ENCODE measurements at places on chromosomes 2 and 18.

GRCh38 chr2:41966920-41967319, 80.9 kb upstream of the PKDCC start:
- DNase-seq = peak; percentile 8

DNA sequence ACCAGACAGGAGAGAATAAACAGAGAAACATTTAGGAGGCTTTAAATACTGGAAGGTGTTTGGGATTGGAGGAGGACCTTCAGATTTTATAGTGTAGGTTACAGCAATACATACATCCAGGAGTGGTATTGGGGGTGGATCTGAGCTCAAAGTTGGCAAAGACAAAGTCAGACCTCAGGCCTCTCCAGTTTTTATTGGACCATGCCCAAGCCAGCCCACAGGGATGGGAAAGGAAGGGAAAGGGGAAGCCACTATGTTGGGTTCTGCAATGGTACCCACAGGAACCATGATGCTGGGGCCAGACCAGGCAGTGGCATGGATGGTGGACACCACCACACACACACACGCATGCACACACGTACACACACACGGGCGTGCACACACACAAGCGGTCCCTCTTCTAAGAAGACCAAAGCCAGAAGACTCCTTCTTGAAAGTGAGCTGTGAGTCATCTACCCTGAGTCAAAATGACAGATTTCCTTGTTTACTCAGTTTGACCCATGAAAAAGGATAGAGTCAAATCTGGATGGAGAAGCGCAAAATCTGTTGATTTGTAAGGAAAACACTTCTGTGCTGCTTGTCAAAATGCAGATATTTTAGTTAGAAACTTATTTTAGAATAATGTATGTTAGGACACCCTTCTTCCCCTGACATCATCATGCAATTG, 87.9 kb downstream of the TRABD2A start:
- DNase-seq = no peak

GRCh38 chr2:149049142-149049541, 10.6 kb downstream of the LYPD6B start:
- no peak for DNase-seq

DNA sequence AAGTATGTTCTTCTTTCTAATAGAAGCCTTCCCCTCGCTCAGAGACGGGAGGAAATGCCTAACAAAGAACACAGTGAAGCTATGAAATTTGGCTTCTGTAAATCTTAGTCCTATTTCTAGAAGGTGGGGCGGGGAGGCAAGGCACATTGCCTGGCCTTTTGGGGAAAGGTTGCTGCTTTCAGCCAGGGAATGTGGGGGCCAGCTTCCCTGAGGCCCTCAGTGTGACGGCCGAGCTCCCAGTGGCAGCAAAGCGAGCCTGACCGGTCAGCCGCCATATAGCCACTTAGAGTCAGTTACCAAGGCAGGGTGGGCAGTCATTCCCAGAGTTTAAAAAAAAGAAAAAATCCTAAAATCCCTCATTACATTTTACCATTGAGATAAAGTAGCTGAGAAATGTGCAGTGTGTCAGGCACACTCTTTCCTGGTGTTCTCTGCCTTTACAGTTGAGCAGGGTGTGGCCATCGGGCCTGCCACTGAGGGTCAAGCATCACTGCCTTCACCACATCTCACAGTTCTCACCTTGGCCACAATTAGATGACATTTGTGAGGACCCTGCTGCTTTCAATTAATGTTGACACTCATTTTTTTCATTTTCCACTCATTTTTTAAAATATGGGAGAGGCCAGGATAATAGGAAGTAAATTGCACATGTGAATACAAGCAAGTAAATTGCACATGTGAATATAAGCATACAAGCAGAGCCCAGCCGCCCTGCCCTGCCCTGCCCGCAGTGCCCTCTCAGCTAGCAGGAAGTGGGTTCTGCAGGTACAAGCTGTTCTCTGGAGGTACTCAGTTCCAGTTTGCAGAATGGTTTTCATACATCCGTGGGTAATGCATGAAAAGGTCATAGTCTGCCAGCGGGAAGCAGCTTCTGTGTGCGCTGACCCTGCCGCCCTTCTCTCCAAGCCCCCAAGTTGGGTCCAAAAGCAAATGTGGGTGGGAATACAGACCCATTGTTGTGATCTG, 76.9 kb downstream of the WDSUB1 start:
- no peak for DNase-seq

GRCh38 chr2:109177635-109178034, 48.6 kb downstream of the SH3RF3 start:
- no peak for DNase-seq

DNA sequence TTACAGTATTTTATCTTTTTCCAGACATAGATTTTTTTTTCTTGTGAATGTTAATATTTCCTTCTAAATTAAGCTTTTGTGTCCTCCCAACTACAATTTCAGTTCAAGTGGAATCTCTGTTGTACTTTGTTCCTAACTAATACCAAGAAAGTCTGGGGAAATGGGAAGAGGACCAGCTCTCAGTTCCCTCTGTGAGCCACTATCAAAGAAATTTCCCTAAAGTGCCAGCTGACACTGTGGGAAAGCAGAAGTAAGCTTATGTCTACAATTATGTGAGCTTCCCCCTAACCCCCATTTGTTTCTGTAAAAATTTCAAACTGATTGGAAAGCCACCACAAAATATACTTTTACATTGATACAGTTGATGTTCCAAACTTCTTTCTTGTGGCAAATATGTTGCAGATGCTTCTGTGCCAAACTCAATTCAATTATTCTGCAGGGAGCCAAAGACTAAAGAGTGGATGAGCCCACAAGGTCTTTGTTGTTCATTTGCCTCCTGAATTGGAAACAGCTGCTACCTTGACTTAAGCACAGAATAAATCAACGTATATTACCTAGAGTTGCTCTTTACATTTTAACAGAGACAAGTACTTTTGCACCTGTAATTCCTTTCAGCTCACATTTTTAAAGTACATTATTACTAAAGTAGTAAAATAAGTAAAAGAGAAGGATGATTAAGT, 306.6 kb downstream of the PTH2R start:
- DNase-seq = peak; percentile 9

- DNase-seq = no peak
Observed at GRCh38 chr2:43841949-43842865, 3.4 kb downstream of the ABCG8 start.

GRCh38 chr18:34330308-34330707, 105.6 kb upstream of the NOL4 start:
- no peak for DNase-seq

DNA sequence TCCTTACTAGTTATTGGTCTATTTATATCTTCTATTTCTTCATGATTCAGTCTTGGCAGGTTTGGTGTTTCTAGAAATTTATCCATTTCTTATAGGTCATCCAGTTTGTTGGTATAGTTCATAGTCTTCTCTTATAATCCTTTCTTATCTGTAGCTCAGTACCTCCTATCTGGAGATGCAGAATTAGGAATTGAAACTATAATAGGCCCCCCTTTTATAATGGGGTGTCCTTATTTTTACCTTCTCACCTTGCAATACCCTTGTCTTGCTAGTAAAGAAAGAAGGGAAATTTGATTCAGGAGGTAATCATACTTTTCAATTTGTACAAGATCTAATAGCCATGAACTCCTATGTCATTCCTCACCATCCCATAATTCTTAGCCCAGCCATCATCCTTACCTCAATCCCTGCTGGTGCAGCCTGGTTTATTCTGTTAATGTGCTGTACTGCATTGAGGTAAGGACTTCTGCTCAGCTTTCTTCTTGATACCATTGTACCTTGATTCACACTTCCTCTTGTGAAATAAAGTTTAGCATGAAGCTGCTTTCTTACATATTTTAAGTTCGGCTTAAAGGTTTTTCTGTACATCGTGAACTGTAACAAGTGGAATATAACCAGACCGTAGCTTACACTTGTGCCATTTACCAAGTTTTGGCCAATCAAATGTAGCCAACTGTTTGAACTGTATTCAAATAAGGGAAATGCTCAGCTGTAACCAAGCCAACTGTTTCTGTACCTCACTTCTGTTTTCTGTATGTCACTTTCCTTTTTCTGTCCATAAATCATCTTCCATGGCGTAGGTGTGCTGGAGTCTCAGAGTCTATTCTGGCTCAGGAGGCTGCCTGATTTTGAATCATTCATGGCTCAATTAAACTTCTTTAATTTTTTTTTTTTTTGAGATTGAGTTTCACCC, 40.1 kb upstream of the PTH2R start:
- DNase-seq = peak; percentile 68

DNA sequence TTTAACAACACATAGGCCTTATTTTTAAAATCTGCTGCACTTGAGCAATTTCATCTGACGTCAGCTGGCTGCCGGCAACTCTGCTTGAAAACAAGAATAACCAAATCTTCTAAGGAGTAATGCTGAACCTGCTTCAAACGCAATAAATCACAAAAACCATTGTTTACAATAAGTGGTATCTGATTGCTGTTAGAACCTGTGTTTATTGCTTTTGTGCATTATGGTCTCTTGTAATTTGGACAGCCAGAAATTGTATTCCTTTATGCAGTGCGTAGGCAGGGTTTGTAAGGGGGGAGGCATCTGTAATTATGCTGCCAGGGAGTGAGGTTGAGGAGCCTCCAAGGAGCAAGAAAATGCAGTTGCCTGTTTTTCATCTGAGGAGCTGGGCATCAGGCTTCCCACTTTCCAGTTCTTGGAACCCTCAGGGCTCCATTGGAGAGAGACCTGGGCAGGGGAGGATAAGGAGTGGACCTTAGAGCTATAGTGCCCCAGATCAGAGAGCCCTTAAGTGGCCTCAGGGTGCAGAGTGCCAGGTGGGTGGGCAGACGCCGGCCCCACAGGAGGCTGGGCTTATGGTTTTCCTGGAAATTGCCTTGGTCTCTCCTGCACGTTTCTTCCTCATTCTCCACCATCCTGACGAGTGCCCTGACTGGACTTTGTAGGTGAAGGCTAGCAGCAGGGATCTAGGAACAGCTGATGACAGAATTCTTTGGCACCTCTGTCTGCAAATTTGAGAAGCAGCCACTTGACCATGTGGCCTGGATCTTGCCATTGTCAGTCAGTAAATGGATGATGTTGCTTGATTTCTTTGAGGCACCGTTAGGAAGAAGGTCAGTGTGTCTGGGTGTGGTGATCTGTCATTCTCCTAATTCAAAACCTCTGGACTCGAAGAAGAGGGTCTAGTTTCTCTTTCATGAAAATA, 129.2 kb downstream of the KLHL29 start:
- no peak for DNase-seq

DNA sequence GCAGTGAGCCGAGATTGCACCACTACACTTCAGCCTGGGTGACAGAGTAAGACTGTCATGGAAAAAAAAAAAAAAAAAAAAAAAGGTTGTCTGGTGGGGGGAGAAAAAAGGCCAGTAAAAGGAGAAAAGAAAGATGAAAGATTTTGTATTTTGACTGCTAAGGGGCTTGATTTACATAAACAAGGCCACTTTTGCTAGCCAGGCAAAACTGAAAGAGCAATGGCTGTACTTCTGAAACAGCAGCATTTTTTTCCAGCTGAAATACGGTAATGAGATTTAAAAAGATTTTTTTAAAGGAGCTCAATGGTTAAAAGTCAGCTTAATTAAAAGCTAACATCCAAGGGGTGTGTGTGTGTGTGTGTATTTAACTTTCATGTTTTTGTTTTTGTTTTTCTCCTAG, 11.3 kb upstream of the OXER1 start:
- no peak for DNase-seq

DNA sequence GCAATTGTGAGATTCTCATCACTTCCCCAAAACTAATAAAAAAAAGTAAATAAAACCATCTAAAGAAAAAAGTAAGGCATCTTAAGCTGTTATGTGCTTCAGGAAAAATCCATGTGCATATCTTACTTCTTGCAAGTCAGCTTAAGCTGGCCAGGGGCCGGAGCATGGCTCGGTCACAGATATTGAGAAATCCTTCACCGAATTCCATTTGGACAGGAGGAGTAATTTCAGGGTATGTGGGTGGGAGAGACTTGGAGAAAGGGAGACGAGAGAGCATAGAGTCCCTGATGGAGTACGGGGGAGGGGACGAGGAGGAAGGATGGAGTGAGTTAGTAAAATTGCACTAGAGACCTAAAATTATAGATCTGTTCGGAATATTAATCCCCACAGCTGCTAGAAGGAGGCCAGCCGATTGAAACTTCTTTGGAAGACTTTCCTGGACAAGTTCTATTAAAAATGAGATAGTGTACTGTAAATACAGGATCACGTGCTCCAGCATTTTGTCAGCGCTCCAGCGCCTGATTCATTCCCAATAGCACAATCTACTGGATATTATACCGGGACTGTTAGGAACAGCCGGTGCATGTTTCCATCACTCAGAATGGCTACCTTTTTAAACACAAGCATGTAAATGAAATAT, 438.5 kb downstream of the ZNF516 start:
- no peak for DNase-seq

DNA sequence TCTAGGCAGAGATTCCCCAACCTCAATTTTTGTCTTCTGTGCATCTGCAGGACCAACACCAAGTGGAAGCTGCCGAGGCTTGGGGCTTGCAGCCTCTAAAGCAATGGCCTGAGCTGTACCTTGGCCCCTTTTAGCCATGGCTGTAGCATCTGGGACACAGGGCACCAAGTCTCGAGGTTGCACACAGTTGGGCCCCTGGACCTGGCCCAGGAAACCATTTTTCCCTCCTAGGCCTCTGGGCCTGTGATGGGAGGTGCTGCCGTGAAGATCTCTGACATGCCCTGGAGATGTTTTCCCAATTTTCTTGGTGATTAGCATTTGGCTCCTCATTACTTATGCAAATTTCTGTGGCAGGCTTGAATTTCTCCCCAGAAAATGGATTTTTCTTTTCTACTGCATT, 105.7 kb upstream of the LDAH start:
- DNase-seq = no peak

DNA sequence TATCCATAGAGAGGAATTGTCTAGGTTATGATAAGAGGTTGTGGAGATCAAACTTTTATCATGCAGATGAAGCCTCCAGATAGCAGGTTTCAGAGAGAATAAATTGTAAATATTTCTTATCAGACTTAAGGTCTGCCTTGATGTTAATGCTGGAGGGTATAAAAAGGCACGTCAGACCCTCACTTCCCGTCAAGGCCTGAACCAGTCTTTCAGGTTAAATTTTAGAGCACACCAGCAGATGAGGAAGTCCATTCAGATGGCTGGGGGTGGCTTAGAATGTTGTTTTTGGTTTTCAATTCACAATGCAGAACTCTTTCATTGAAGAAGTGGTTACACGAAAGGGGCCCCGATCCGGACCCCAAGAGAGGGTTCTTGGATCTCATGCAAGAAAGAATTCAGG, 144.4 kb upstream of the FBXO11 start:
- peak; percentile 14 for DNase-seq

GRCh38 chr2:119760237-119760955, 674 bp downstream of the PTPN4 start:
- peak; percentile 15 for DNase-seq

- peak; percentile 52 for DNase-seq
Observed at GRCh38 chr2:68282811-68283418, 30.6 kb upstream of the PPP3R1 start.

DNA sequence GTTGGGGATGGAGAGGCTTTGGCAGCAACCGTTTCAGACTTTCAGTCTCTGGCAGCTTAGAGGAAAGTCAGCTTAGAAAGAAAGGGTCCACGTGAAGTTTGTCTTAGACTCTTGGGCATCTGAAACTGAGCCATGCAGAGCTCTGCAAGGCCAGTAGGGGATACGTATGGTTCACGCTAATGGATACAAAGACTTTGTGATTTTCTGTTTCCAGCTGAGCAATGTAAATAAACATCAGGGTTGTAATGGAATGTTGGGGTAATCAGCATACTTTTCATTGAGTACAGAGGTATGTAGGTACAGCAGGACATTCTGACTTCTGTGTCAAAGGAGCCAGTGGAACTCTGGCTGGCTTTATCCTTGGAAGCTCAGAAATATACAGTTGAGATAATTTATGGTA, 31.0 kb downstream of the RALB start:
- no peak for DNase-seq

GRCh38 chr2:212640428-212640827, 101.8 kb upstream of the ERBB4 start:
- no peak for DNase-seq
